ENCODE measurements at places on chromosomes 13 and 19.

GRCh38 chr13:33996636-33997035 lies 178.7 kb downstream of the RFC3 start:
- no peak for DNase-seq

DNA sequence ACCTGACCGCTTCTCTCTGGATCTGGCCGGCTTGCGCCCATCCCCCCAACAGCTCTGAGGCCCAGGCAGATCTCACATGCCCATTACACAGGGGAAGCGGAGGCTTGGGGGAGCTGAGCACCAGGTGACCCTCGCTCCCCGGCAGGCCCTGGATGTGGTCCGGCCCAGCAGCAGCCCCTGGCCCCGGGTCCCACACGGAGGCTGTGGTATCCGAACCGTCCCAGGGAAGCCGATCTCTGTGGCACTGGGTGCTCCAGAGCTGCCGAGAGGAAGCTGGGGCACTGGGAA lies 27.7 kb downstream of the SBNO2 start:
- DNase-seq, result no peak

DNA sequence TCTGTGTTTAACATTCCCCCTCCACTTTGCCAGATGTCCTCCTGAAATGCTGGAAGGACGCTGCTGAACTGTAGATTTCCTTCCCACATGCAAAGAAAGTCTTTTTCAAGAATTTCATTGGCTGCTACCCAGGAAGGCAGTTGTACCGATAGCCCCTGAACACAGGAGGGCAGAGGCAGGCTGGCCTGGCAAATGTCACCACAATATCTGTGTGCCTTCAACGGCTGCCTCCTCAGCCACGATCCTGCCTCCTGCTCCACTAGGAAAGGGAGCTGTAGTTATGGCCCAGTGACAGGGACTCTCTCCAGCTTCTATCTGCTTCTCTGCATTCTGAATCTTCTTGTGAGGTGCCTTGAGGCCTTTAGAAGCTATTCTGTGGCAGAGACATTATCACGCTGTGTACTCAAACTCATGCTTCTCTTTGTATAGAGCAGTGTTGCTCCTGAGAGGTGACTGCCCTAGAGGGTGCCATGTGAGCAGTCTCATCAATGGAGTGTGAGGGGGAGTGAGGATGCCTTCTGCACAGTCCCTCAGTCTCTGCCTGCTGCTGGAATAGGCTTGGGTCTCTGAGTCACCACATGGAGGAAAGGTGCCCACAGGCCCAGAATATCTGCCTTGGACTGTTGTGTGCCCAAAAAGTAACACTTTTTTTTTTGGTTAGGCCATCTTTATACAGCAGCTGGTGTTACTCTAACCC lies 279.8 kb downstream of the DNAJC15 start:
- DNase-seq, result no peak

- DNase-seq, result no peak
Observed at GRCh38 chr19:28426730-28427225, 786.2 kb downstream of the UQCRFS1 start.

- DNase-seq, result peak; percentile 69
Observed at GRCh38 chr19:7917267-7918061, 2.7 kb upstream of the SNAPC2 start.

DNA sequence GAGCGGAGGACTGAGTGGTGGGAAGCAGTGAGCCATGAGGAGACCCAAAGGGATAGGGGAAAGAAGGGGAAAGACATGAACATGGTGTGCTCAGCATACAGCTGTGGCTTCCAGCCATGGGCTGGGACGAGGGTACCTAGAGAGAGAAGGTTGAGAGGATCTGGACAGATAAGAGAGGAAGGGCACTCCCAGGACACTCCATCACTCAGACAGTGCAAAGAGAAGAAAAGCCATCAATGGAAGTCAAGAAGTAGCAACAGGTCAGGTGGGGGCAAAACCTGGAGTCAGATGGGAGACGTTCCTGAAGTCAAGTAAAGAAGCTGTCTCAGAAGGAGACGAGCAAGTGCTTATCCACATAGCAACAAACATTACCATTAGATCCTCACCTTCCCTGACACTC lies 40.2 kb upstream of the UBAC2 start:
- DNase-seq, result no peak

DNA sequence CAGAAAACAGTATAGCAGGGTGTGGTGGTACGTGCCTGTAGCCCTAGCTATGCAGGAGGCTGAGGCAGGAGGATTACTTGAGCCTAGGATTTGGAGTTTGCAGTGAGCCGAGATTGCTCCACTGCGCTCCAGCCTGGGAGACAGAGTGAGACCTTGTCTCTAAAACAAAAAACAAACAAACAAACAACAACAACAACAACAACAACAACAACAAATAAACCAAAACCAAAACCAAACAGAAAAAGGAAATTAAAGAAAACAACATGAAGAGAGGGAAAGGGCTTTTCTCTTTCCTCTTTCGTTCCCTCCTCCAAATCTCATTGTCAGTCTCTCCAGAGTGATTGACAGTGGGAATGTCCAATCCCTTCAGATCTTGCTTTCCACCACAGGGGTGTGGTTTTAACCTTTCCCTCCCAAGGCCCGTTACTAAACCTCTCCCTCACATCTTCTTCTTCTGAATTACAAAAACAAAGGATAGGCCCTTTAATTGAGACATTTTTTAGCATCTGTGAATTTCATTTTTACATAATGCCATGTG lies 341.2 kb downstream of the HS6ST3 start:
- no peak for DNase-seq

DNA sequence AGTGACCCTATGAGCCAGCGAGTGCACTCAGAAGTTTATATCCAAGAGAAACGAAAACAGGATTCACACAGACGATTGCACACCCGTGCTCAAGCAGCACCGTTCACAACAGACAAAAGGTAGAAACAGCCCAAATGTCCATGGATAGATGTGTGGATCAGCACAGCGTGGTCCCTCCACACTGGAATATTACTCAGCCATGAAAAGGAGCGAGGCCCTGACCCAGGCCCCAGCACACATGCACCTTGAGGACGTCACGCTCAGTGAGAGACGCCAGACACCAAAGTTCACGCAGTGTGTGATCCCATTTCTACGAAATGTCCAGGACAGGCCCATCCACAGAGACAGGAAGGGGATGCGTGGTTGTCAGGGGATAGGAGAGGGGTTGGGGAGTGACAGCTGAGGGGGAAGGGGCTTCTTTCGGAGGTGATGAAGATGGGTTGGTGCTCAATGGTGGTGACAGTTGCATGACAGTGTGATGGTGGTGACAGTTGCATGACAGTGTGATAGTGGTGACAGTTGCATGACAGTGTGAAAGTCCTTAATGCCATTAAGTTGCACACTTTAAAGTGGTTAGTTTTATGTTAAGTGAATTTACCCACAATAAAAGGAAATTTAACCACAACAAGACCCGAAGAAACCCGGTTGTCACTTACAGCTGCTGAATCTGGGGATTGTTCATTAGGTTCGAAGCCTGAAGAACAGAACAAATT lies 18.9 kb upstream of the SLC39A3 start:
- DNase-seq, result no peak

DNA sequence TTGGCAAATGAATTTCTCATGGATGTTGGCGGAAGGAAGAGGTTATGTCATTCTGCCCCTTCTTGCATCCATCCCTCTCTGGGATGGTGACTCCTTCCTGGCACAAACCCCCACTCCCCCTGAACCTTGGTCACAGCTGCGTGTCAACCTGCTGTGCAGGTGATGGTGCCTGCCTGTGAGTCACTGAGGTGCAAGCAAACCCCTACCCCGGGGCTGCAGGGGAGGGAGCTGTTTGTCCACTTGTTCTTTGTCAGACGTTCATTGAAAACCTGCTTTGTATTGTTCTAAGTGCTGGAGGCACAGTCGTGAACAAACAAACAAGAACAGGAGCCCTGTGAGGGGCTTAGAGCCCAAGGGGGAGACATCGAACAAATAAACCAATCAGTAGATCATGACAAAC lies 2.0 kb upstream of the GAPDHS start:
- DNase-seq, result no peak

DNA sequence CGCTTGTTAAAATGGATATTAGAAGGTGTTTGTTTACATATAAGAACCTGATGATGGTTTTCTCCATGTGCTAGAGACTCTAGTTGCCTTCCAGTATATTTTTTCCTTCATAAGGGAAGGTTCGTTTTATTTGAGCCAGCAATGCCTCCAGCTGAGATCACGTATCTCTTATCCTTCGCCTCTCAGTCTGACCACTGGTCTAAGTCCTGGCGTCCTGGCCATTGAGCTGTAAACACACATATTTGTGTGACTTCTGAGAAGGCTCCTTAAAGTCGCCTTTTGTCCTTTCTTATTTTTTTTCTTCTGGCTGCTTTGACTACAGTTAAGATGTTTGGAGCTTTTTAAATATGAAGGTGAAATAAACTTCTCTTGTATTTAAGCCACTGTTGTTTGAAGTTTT lies 23.7 kb upstream of the GPR183 start:
- no peak for DNase-seq

DNA sequence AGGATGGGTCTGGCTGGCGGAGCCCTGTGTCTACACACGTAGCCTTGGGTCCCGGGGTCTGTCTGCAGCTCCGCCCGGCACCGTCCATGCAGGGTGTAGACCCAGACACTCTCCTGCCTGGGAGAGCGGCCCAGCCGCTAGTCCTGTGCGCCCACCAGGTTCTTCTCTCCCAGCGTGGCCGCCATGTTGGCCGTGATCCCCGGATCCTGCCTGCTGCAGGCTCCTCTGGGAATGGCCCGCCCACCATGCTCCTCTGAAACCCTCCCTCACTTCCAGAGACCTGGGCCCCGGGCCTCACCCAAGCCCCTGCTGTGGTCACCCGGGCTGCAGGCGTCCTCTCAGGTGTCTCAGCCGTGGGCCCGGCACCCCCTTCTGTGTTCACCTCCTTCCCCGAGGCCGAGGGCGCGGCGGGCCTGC lies 57.7 kb upstream of the MCF2L start:
- DNase-seq, result no peak

- DNase-seq, result peak; percentile 94
Observed at GRCh38 chr19:9309974-9310446, 372 bp upstream of the ZNF699 start.

DNA sequence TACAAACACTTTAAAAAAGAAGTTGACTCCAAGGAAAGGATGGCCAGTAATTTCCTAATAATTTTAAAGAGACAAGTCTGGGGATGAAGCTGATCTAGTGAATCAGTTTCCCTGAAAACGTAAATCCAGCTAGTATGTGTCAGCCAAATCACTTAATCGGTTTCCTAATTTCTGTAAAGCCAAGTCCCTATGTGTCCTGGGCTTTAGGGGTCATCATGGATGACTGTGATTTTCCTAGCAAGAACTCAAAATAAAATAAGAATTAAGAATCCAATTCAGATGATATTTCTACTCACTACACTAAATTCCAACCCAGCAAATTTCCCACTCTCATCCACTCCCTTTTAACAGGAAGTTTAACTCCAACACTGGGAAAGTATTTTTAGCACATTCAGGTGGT lies 35.9 kb downstream of the ELF1 start:
- DNase-seq, result no peak

DNA sequence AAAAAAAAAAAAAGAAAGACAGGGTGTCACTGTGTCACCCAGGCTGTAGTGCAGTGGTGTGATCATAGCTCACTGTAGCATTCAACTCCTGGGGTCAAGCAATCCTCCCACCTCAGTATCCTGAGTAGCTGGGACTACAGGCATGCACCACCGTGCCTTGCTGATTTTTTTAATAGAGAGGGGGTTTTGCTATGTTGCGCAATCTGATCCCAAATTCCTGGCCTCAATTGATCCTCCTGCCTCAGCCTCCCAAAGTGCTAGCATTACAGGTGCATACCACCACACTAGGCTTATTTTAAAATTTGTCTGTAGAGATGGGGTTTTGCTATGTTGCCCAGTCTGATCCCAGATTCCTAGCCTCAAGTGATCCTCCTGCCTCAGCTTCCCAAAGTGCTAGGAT lies 159.3 kb downstream of the PTPRS start:
- DNase-seq, result no peak

GRCh38 chr13:114282041-114282670 lies 755 bp downstream of the UPF3A start:
- DNase-seq, result peak; percentile 85

GRCh38 chr19:21586311-21587116 lies 81.1 kb downstream of the ZNF429 start:
- DNase-seq, result no peak

- no peak for DNase-seq
Observed at GRCh38 chr19:57241176-57241575, 744 bp downstream of the ZNF805 start.

DNA sequence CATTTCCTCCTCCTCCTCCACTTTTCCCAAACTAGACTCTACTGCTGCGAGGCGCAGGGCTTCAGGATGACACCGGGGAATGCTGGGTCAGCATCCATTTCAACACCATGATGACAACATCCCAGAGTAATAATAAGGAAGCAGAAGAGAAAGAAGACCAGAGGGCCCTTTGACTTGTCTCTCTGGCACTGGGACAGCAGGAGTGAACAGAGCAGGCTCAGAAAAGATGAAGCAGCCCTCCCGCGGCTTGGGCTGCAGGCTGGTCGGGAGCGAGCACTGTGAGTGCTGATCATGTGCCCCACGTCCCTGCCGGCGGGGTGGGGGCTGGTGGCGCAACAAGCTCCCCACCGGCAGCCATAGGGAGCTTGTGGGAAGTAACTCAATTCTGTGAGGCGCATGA lies 30.5 kb downstream of the RANBP3 start:
- DNase-seq, result no peak
